RPMI7951 (cell line): ENCODE measurements at places on chromosomes 12 and 14. TPM values are rescaled to one million over a fixed set of nuclear protein-coding genes. Genes with fewer than 3 reads are reported as not detected.

PRB2 gene
- total RNA-seq, result not detected in 2 replicates

SLC25A47 gene
- total RNA-seq, result not detected in 2 replicates

OR2AP1 gene
- not detected in 2 replicates for total RNA-seq

PAPLN gene
- 1.6 and 2.8 TPM in 2 replicates for total RNA-seq

TEX52 gene
- not detected in 2 replicates for total RNA-seq

TBX3 gene
- 51.4 and 61.6 TPM in 2 replicates for total RNA-seq

C12orf76 gene
- total RNA-seq, result 14.9 and 15.9 TPM in 2 replicates

PRICKLE1 gene
- 5.3 and 6.1 TPM in 2 replicates for total RNA-seq

CELA1 gene
- total RNA-seq, result 0.10 TPM in 1 of 2 replicates, not detected in the other

FGF23 gene
- not detected in 2 replicates for total RNA-seq

TBC1D30 gene
- total RNA-seq, result 0.20 TPM in 1 of 2 replicates, not detected in the other

ENDOU gene
- total RNA-seq, result 0.24 TPM in 1 of 2 replicates, not detected in the other

RBP5 gene
- not detected in 2 replicates for total RNA-seq

CLEC4D gene
- not detected in 2 replicates for total RNA-seq

SLC17A8 gene
- not detected in 2 replicates for total RNA-seq

AACS gene
- total RNA-seq, result 17.4 and 19.2 TPM in 2 replicates

CLEC14A gene
- not detected in 2 replicates for total RNA-seq

ADCK1 gene
- total RNA-seq, result 2.3 and 2.4 TPM in 2 replicates

SYT1 gene
- total RNA-seq, result 3.5 and 5.9 TPM in 2 replicates

G2E3 gene
- 29.1 and 39.8 TPM in 2 replicates for total RNA-seq

ANKLE2 gene
- total RNA-seq, result 42.9 and 45.8 TPM in 2 replicates

STON2 gene
- 0.49 and 1.6 TPM in 2 replicates for total RNA-seq
